ENCODE measurements at places on chromosomes 16 and 17.
A peak's percentile ranks its signal among the peaks of the same experiment; 100 is the strongest.

GRCh38 chr16:86791287-86792035 lies 213.1 kb downstream of the FOXL1 start:
- DNase-seq: no peak

GRCh38 chr17:50831471-50831928 lies 3.9 kb upstream of the WFIKKN2 start:
- no peak for DNase-seq

DNA sequence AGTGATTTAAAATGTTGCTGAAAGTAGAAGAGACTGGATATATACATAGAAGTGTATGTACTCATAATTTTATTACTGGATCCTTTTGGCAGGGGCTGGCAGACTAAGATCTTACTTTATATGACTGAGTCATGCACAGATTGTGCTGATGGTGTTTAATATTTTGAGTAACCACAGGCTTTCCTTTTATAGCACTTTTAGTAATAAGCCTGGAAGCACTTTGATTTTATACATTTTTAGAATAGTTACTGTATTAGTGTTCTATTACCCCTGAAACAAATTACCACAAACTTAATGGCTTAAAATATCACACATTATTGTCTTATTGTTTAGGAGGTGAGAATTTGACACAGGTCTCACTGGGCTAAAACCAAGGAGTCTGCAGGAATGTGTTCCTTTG lies 113.4 kb upstream of the CDH8 start:
- DNase-seq: no peak

DNA sequence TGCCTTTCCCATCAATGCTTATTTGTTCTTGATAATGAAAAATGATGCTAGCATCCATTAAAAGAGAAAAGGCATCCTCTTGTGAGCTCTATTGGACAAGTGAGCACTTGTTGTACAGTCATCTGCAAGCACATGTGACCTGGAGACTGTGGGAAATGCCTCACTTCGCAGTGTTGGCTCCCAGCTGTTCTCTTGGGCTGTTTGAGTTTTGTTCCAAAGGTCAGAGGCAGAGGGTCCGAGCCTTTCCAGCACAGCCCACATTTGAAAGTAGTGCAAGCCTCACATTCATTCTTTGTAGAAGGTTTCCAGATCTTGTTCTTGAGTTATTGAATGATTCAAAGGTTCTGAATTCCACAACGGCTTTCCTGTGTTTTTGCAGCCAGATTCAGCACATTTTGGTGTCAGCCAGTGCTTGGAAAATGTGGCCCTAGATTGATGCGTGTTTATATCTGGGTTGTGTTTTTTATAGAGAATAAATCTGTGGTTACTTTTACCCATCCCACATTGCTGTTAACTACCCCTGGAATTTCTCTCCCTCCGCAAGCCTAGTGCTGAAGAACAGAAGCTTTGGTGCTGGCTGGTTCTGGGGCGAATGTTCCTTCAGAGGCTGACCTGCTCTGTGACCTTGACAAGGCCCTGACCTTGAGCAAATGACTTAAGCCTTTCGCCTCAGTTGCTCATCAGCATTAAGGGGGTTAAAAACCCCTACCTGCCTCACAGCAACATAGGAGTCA lies 49.8 kb downstream of the CDH1 start:
- DNase-seq: no peak

DNA sequence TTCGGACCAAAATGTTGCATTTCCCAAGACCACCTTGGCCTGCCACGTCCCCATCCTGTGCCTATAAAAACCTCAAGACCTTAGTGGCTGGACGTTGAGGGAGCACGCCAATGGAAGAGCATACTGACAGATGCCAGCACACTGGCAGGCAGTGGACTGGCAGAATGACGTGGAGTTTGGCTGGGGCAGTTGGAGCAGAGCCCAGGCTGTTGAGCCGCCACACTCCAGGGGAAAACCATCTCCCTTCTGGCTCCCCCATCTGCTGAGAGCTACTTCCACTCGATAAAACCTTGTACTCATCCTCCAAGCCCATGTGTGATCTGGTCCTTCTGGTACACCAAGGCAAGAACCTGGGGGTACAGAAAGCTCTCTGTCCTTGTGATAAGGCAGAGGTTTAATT lies 494.1 kb downstream of the CDH11 start:
- DNase-seq: no peak

DNA sequence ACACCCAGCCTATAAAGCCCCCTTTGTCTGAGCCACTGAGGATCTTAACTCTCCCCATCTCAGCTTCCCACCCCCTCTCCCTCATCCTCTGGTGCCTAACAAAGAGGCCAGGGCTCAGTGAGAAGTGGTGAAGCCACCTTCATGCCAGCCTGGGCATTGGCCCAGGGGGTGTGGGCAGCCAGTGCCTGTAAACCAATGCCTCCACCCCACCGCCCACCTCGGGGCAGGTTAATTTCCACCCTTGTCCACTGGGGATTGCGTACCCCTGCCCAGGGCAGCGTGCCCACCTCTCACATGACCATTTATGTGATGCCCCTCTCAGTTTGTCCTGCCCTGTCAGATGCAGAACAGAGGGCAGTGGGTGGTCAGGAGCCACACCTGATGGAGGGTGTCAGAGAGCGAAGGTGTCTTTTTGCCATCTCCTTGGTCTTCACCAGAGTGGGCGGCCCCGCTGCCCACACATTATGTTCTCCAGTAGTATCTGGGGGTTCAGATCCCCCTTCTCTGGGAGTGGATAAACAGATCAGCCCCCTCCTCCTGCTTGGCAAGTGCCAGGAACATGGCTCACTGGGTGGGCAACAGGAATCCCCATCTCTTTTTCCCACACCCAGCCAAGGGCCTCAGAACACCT lies 10.1 kb upstream of the ARHGAP23 start:
- no peak for DNase-seq

GRCh38 chr17:6574687-6575595 lies 18.6 kb upstream of the PITPNM3 start:
- peak; percentile 97 for DNase-seq

DNA sequence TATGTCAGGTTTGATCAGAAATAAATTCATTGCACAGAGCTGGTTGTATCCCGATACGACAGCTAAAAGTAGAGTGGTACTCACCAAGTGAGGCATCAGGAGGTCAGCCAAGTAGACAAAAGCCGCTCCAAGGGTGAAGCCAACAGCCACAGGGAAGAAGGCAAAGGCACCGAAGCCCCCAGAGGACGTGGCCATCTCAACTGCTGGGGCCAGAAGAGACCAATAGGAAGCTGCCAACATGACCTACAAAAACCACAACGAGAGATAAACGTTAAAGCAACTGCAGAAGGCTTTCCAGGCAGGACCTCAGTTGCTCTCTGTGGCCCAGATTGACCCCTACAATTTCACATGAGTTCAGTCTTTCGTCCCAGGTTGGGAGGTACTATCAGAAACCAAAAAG lies 61.0 kb downstream of the SLC39A11 start:
- DNase-seq: no peak

DNA sequence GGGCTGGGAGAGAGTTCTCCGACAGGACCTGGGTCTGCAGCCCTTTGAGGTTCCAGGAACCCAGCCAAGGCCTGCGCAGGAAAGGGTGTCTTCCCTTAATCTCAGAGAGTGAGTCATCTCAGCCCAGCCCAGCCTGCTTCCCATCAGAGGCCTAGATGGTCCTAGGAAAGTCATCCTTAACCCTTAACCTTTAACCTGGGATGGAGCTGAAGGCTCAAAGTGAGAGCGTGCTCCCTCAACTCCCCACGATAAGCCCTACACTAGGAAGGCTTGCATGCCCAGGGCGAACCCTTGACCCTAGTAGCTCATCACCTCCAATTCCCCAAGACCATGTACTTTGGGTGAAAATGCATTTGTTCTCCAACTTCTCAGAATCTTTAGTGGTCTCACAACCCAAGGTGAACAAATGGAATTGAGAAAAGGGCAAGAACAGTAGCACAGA lies 4.8 kb upstream of the ATXN7L3 start:
- peak; percentile 56 for DNase-seq

DNA sequence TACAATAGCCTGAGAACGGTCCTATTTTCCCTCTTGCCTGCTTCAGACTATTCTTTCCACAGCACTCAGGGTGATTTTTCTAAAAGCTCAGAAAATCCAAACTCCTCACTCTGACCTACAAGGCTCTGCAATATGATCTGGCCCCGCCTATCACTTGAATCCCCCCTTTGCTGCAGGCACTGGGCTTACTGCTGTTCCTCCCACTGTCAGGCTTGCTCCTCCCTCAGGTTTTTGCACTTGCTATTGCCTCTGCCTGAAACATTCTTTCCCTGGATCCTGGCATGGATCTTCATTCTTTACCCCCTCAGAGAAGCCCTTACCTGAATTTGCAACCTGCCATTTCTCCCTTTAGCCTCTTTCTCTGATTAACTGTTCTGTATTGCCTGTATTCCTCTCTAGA lies 52.3 kb downstream of the RPGRIP1L start:
- no peak for DNase-seq

GRCh38 chr17:49832840-49833599 lies 14.8 kb downstream of the TAC4 start:
- DNase-seq: peak; percentile 59

DNA sequence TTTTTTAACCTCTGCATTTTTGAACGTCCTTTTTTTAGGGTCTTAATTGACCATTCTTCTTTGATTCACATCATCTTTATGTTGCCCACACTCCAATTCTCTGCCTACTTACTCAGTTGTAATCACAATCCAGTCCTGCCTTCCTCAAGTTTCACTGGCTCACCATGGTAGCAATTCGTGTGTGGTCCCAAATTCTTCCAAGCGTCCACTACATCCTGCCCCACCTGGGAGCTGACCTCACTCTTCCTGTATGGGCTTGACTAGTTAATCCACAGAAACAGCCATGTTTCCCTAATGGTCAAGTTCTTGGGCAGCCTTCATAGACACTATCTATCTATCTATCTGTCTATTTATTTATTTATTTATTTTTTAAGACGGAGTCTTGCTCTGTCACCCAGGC lies 7.1 kb downstream of the TLCD2 start:
- DNase-seq: no peak

- DNase-seq: no peak
These were observed 135.8 kb upstream of the CA10 start for GRCh38 chr17:52294301-52294700.

DNA sequence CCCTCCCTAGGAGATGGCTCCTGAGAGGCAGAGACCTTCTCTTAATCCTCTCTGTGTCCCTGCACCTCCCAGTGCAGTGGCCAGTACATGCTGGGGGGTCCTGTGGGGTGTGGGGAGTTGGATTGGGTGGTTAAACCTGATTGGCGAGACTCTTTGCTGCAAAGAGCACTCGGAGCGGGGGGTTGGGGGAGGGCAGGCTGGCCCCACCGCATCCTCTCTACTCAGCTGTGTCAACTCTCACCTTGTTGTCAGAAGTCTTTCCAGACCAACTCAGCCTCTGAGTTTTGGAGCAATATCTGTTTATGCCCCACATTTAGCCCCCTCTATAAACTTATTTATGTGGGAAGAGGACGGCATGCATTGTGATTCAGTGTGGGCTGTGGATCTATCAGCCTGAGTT lies 40.0 kb downstream of the SMARCE1 start:
- no peak for DNase-seq

DNA sequence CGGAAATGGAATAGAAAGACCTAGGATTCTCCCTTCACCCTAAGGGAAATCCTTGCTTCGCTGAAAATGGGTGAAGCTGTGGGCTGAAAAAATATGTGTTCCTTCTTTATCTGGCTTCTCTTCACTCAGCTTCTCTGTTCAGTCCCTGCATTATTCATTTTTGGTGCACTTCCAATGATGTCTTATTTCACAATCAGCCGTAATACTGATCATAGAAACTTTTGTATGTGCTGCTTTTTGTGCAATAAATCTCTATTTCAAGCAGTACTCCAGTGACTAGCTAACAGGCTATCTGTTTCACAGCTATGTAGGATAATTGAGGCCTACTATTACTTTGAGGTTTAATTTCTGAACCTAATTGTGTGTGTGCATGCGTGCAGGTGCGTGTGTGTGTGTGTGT lies 144.6 kb downstream of the FOXL1 start:
- no peak for DNase-seq

DNA sequence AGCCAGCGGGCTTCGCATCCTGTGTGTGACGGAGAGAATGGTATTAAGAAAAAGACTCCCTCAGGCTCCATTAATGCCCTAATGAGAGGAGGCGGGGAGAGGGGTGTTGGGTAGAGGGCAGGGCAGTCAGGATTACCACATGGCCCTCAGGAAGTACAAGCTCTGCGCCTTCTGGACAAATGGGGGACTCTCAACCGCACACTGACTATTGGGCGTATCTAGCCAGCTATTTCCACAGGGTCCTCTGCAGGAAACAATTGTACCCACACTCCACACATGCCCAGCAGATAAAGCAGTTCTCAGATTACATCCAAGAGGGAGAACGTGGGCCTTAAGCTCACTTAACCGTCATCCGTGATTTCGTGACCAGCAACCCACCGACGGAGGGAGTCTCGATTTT lies 14.7 kb downstream of the NXN start:
- no peak for DNase-seq

DNA sequence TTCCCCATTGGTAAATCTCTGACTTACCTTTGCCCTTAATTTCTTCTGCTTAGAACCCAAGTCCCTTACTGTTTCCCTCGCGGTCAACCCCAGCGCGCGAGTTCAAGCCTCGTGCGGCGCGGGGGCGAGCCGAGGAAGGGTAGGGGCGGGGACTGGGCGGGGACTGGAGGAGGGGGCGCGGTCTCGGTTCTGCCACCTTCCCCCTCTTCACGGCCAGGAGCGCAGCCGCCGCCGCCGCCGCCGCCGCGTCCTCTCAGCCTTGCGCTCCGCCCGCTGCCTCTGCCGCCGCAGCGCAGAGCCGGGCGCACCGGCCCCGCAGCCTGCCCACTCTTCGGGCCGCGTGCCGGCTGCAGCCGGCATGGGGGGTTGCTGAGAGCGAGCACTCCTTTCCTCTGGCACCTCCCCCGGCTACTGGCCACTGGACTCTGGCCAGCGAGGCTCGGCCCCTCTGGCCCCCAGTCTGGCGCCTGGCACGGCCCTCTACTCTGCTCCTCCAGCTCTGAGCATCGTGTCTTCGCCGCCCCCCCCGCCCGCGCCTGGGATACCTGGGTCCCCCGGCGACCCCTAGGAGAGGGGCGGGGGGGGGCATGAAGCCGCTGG lies at the start of gene RAPGEFL1:
Gene RAPGEFL1, plus strand, starts transcription at position 196 of the 600 bp plus-strand sequence. Its CDS starts 392 bp downstream, at position 588.
- DNase-seq: peak; percentile 92

GRCh38 chr17:10657879-10658278 lies 770 bp upstream of the MYH3 start:
- DNase-seq: no peak

- DNase-seq: no peak
These were observed 23.7 kb upstream of the SPNS2 start for GRCh38 chr17:4475001-4475400.

- peak; percentile 56 for DNase-seq
These were observed 120.9 kb downstream of the MRM1 start for GRCh38 chr17:36722121-36722902.

DNA sequence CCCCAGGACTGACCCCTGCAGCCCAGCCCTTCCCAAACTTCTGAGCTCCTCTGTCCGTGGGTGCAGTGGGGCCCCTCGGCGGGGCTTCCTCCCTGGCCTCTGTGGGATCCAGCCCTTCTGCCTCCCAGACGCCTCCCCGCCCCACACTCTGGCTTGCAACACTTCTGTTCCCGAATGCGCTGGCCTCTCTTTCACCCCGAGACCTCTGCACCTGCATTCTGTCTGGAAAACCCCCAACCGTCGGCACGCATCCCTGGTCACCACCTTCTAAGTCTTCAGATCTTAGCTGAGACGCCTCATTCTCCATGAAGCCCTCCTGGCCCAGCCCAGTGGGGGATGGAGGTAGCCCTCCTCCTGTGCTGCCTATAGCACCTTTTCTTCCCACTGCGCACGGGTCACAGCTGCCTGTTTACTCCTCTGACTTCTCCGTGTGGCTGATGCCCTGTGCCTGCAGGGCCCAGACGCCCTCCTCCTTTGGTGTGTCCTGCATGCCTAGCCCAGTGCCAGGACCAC lies 26.4 kb downstream of the TMEM235 start:
- no peak for DNase-seq
